Stimulated activated CD4-positive, alpha-beta T cell treated with anti-CD3 and anti-CD28 coated beads, Interleukin-12 subunit alpha, Interleukin-12 subunit beta, amount 100 ng/mL, for 24 hours (primary cell): ENCODE measurements at places on chromosomes 6 and 20.

- no peak for DNase-seq
These were observed 1.1 kb downstream of the DEF6 start for GRCh38 chr6:35298625-35299140.

DNA sequence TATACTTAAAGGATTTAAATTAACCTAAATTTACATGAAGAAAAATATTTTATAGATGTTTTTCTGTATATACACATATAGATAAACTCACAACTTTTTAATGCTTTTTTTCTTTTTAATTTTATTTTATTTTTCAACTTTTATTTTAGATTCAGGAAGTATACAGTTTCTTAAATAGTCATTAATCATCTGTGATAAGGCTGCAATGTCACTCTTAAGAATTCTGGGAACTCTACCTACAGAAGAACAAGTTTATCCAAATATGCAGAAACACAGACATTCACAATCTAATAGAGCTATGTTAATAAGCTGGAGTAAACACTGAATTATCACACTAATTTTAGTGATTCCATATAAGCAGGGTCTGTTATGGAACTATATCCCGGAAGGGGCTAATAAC is 181.2 kb downstream of the TASP1 start:
- DNase-seq: no peak

- no peak for DNase-seq
These were observed 26.7 kb upstream of the TMEM14A start for GRCh38 chr6:52644253-52644652.

- DNase-seq: no peak
These were observed 47.3 kb downstream of the LY86 start for GRCh38 chr6:6635869-6636268.

GRCh38 chr6:127582777-127583462 is 5.9 kb downstream of the C6orf58 start:
- DNase-seq: no peak

DNA sequence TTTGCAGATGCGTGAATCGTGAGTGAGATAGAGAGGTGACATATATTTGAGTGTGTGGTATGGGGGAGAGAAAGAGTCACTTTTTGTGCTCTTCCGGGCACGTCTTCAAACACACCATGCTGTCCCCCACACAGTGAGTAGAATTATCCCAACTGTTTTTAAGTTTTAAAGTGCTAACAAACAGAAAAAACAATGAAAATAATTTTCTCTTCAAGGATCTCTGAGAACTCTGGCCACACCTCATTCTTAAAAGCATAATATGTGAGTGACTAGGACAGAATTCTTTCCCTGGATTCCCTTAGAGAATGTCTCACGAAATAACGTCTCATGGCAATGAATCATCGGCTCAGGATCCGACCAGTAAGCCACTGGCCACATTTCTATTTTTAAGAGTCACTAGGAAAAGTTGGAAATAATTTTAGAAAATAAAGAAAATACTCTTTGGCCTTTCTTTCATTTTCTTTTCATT is 235.7 kb upstream of the ZNF217 start:
- no peak for DNase-seq

- no peak for DNase-seq
These were observed 519.9 kb downstream of the MAFB start for GRCh38 chr20:40168981-40169620.

- DNase-seq: peak; percentile 31
These were observed 1.0 kb upstream of the E2F3 start for GRCh38 chr6:20400456-20401204.

DNA sequence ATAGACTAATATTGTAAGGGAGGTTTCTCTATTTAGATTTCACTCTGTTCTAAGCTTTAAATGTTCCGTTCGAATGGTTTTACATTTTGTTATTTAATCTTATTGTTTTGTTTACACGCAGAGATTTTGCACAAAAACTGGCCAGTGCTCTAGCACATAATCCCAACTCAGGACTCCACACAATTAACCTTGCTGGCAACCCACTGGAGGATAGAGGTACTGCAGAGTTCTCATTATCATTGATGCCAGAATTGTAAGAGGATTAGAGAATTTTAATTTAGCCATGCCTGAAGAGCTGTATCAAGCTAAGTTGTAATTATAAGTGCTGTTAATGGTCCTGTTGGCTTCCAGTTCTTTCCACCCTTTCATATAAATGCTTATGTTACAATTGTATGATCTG is 179.7 kb upstream of the SCGN start:
- DNase-seq: no peak

DNA sequence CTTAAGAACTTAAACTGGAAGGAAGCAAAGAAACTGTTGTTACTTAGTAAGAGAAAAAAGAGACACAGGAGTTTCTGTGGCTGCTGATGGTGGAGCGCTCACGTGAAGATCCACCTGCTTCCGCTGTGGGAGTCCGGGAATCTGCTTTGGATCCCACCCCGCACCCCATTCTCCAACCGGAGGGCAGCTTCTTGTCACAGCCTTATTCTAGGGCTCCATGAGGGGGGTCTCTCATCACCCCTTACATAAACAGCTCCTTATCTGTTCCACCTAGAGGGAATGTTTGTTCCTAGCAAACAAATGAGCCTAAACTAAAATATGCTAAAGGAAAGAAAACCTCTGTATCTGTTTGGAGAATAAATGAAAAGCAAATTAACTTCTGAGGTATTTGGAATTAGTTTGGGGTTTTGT is 280.5 kb downstream of the QKI start:
- DNase-seq: no peak

- no peak for DNase-seq
These were observed 35.3 kb downstream of the SAMHD1 start for GRCh38 chr20:36916199-36916598.

DNA sequence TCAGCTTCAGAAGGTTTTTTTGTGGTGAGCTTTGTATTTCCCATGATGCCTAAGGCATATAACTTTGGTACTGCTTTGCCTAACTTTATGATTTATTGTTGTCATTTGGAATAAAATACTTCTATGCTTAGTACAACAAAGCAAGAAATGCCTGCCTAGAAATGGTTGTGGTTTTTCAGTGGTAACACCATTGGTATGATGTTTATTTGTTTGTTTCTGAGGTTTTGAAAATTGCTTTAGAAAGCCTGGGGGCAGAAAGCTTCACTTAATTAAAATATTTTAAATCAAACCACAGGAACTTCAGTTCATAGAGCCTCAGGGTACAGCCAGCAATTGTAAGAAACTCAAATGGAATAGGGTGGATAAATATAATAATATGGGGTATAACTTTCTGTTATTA is 351.2 kb upstream of the MAP3K7 start:
- DNase-seq: no peak

- no peak for DNase-seq
These were observed 95.3 kb upstream of the C6orf118 start for GRCh38 chr6:165404697-165405096.

GRCh38 chr6:1624851-1625781 is 15.4 kb downstream of the FOXC1 start:
- DNase-seq: no peak
